ENCODE measurements at places on chromosomes 2 and 18. TPM values are rescaled to one million over a fixed set of nuclear protein-coding genes. Genes with fewer than 3 reads are reported as not detected.

SERPINB10 gene
- total RNA-seq: not detected

SCYGR5 gene
- total RNA-seq: not detected

ATP6V1C2 gene
- total RNA-seq: not detected

CRYBA2 gene
- total RNA-seq: not detected

CLEC4F gene
- not detected for total RNA-seq

CPLX4 gene
- not detected for total RNA-seq

BAZ2B gene
- total RNA-seq: 5.9 TPM

LAMA3 gene
- total RNA-seq: 0.56 TPM

UGT1A10 gene
- not detected for total RNA-seq

STAT4 gene
- total RNA-seq: not detected

MDH1B gene
- total RNA-seq: 0.29 TPM

UCN gene
- total RNA-seq: 9.3 TPM

RBM44 gene
- total RNA-seq: 0.32 TPM

ASXL3 gene
- total RNA-seq: 0.13 TPM

MBP gene
- total RNA-seq: not detected
